Caki2 (cell line): ENCODE measurements at places on chromosomes 5 and 9.
A peak's percentile ranks its signal among the peaks of the same experiment; 100 is the strongest.

DNA sequence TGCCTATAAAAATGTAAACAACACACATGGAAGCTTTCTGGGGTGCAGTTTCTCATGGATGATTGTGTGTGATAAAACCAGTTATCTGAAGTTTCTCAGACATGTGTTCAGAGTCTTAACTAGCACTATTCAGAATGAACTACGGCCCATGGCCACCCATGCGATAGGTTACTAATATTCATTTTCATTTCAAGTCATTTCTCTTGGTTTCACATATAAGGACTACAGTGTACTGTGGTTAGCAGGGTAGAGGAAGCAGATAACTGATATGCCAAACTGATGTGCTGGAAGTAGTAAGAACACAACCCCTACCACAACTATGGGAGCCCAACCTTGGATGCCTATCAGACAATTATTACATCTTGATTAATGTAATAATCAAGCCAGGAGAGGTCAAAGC lies 372.1 kb downstream of the DTWD2 start:
- DNase-seq = no peak

- DNase-seq = peak; percentile 27
These were observed 32.6 kb downstream of the MAPK9 start for GRCh38 chr5:180259260-180259611.

DNA sequence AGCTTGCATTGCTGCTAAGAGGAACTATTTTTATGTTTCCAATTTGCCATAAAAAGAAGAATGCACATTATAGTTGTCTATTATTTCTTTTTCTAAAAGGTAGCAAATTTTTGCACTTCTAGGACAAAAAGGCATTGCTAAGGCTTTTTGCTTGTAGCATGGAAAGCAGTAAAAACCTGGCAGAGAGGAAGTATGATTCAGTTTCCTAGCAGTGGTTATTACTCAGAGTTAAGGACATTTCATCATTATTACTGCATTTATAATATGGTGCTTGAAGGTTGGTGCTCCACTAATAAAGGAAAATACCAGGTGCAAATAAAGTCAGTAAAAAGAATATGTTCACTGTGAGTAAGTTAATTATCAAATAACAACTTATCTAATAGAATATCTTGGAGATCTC lies 179.8 kb upstream of the PLPPR1 start:
- no peak for DNase-seq

DNA sequence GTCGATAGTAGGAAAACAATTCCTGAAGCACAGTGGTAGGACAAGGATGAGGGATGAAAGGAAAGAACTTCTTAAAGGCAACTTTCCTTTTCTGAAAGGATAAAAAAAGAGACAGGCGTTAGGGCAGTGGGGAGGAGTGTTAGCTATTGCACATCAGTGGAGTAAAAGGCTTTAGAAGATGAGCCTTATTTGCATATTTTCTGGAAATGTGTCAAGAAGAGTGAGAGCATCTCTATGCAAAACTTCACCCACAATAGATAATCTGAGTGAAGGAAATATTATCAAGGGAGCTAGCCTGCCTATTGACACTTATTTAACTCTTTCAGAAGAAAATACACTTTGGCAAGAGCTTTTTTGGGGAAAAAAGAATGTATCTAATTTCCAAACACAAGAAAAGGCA lies 151.6 kb downstream of the MACIR start:
- no peak for DNase-seq

DNA sequence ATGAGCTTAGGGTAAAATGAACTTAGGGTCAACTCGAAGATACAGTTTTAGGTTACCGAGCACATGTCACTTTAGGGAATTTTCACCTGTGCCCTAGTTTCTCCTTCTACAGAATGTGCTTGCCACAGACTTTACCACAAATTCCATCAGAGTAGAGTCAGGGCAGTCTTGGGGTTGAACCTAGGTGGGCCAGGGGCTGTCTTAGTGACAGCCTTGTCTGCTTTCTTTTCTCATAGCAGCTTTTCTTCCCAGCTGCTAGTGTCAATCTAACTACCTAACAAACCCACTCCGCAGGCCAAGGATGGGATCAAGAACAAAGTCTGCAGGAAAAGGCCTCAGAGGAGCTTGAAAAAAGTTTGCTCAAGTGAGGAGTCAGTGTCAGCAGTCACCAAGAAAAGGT lies 458.1 kb upstream of the CDH18 start:
- no peak for DNase-seq

GRCh38 chr9:84843175-84843824 lies 173.8 kb downstream of the NTRK2 start:
- no peak for DNase-seq

DNA sequence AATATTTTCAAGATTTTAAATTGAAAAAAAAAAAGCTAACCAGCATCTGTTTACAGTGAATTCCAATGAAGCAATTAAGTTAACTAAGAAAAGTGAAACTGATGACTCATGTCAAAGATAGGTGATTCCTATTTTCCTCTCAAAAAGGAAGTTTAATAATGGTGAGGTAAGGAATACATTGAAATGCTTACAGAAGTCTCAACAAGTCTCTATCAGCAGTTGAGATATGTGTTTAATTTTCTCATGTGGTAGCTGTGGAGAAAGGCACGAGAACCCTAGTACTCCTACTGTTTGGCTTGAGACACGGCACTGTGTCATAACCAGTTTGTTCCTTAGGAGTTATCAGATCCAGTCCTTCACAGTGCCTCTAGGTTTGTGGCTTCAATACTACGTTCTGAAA lies 114.5 kb downstream of the SLC25A46 start:
- no peak for DNase-seq

DNA sequence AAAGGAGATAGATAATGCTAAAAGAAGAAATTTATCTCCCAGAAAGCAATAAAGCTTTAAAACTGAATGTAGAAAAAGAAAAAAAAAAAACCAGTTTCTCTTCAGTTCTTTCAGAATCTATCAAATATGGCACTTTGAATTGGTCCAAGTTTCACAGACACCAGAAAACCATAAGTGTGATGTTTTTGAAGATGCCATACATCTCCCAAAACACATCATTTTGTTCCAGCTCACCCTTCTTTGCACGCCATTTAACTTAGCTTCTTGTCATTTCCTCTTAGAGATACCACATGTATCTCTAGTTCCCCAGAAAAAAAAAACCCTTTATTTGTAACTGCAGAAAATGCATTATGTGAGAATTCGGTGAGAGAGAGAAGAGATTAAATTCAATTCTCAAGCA lies 46.1 kb upstream of the MAMDC2 start:
- DNase-seq = no peak

GRCh38 chr9:13001989-13002580 lies 227.3 kb downstream of the LURAP1L start:
- no peak for DNase-seq

DNA sequence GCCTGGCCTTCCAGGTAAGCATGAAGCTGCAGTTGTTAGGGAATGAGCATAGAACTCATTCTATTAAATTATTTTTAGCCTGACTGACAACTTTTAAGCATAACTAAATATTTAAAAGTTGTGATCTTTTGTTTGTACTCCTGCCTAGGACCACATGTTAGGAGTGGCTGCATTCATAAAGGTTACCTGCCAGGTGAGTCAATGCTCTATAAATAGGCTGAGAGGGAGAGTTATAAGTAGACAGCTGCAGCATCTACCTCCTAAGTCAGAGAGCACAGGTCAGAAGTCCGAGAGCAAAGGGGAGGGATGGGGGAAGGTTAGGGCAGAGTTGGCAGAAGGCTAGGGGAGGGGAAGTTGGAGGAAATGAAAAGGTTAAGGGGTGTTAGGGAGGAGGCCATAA lies 292.4 kb upstream of the TLE4 start:
- no peak for DNase-seq

DNA sequence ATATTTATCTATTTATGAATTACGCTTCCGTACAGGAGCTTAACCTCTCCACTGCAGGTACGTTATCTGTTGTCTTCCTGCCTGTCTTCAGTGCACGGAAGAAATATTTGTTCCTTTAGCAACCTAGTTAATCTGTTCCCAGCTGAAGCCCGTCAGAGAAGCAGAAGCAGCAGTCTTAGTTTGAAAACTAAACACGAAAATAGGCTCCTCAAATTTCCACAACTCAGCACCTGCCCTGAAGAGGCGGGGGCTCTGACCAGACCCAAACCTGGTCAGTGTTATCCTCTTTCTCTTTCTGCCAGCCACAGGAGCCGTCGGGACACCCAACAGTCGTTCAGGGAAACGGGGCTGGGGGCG lies 462 bp downstream of the NUDCD2 start:
- DNase-seq = no peak
